ENCODE measurements at places on chromosomes 2 and 18.

GRCh38 chr18:46946656-46947282 lies 29.4 kb downstream of the KATNAL2 start:
- peak; percentile 83 for DNase-seq

- no peak for DNase-seq
Observed at GRCh38 chr2:227127201-227127600, 36.8 kb downstream of the COL4A4 start.

- no peak for DNase-seq
Observed at GRCh38 chr2:128373451-128374000, 54.9 kb upstream of the HS6ST1 start.

GRCh38 chr2:16767789-16768476 lies 102.3 kb upstream of the CYRIA start:
- no peak for DNase-seq

GRCh38 chr2:28522481-28522880 lies 26.6 kb downstream of the PLB1 start:
- no peak for DNase-seq

DNA sequence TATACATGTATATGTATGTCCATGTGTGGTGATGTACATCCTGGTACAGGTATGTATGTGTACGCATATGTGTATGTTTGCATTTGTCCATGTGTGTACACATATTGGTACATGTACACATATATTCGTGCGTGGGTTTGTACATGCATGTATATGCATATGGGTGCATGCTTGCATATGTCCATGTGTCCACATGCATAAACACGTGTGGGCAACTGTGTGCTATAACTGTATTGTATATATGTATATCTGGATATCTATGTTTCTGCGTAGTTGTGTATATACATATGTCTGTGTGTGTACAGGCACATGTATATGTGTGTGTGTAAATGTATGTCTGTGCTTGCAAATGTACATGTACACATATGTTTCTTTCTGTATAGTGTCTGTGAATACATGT lies 858.5 kb downstream of the CNTNAP5 start:
- no peak for DNase-seq

GRCh38 chr18:78753240-78753639 lies 226.4 kb upstream of the SALL3 start:
- no peak for DNase-seq

DNA sequence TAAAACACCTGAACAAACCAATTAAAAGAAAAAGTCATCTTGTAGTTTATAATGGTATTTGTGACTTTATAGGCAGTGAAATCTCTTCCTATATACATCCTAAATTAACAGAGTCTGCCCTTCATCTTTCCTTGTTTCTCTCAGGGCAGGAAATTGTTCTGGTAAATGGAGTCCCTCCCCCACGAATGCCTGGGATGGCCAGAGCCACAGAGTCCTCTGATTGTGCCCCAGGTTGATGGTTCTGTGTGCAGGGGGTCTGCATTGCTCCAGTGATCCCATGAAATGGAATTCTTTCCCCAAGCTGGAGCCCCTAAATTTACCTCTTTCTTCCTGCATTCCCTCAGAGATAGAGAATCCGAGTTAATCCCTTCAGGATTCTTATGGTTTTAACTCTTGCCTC lies 155.5 kb downstream of the MTX2 start:
- no peak for DNase-seq

DNA sequence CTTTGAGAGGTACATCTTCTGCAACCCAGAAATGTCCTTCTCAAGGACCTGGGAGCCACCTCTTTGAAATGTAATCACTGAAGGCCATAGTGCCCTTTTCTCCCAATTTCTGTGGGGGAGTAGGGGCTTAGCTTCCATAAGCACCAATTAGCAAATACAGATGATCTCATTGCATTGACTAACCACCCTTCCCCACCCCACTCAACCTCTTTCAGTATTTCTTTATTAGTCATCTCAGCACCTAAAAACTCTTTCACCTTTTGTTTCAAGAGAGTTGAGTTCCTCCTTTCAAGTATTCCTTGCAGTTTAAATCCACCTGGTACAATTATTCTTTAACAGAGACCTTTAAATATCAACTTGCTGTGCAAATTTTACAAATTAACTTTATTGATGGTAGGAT lies 1011.8 kb upstream of the CDH2 start:
- DNase-seq, result no peak

DNA sequence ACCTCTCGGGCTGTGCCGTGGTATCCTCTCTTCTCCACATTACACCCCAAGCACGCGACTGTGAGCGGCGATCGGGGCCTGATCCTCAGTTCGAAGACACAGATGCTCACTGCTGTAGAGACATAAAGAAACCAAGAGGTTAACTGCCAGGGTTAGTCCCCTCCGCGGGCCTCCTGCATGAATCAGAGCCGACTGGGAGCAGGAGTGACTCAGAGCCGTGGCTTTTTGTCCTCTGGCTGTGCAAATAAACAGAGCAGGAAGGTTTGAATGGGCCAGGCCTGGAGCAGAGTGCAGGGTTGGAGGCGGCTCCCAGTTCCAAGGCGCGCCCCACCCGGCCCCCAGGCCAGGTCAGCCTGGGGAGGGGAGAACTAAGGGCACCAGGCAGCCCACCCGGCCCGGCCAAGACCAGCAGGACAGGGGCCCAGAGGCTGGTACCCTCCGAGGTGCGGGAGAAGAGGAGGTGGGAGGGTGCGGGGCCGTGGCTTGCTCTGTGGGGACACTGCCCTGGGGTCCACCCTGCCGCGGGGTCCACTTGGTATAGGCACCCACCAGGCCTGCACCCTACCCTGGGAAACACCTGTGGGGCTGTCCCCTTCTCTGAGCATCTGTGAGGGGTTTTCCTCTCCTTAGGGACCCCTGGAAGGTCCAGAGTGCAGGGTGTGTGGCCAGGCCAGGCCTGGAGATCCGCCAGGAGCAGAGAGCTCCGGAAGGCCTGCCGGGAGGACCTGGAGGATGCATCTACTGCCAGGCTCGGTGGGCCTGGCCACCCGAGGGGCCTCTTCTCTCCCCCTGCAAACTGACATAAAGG lies 16.5 kb downstream of the TWIST2 start:
- no peak for DNase-seq

GRCh38 chr18:30945761-30946160 lies 96.8 kb downstream of the DSC3 start:
- no peak for DNase-seq

DNA sequence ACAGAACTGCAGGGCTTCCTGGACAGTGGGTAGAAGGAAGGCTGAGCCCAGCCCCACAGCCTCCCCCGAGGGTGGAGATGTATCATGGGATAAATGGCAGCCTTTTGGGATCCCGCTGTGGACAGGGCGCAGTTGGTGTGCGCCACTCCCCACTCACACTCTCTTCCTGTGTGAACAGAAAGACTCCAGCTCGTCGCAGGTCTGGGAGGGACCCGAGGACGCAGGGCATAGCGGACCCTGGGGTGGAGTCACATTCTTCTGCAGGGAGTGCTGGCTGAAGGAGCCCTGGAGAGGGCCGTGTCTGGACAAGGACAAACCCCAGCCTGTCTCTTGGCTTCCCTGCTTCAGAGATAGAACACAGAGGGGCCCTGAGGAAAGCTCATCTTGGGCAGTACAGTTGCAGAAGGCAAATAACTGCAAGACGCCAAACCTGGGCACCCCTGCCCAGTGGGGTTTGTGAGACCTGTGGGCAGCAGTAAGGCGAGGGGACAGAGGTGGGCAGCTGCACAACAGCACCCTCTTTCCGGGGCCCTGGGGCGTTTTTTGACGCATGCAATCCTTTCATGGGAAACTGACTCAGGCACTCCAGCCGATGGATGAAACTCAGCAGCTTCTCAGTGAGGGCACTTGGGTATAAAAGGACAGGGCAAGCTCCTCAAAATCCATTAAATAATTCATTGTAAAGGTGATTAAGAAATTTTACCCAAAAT lies 101.9 kb downstream of the USP40 start:
- DNase-seq, result no peak

GRCh38 chr18:5704847-5705246 lies 161.1 kb upstream of the EPB41L3 start:
- no peak for DNase-seq

GRCh38 chr18:63348508-63349136 lies 18.4 kb downstream of the KDSR start:
- DNase-seq, result no peak

GRCh38 chr18:12017081-12017480 lies 35.8 kb downstream of the IMPA2 start:
- DNase-seq, result no peak
